ENCODE measurements at places on chromosomes 16 and 17.

- DNase-seq = peak; percentile 5
Observed at GRCh38 chr17:35795007-35795870, at the start of gene MMP28. Gene MMP28 (minus strand): TSS chr17:35795641. CDS start chr17:35795377, 264 bp downstream.

DNA sequence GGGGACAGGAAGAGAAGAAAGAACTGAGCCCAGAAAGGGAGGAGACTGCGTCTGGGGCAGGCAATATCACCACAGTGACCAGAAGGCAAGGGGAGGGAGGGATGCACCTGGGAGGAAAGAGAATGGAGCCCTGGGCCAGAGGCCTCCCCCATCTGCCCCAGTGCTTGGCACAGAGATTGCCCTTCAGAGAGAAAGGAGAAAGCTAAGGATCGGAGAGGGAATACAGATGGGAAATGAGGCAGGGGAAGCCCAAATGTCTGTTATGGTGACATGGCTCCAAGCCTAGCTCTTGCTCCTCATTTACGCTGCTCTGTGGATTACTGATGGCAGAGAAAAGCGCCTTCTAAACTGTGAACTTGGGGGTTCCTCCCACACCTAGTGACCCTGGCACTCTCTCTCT lies 47.2 kb downstream of the PIPOX start:
- DNase-seq = no peak

GRCh38 chr16:12084436-12084835 lies 107.9 kb downstream of the SNX29 start:
- DNase-seq = no peak

DNA sequence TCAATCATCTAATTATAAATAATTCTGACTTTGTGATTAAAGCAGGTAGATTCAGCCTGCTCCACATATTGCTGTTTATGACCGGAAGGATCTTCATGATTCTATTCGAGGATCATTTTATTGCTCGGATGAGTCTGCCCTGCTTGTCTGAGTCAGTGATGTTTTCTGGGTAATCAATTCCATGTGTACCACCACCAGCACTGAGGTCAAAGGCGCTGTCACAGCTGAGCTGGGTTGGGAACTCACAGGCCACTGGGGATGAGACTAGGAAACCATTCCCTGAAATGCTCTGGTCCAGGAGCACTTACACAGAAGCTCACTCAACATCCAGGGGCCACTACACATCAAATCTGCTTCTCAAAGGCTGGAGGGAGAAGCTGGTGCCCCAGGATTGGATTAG lies 30.4 kb upstream of the ERN1 start:
- no peak for DNase-seq

DNA sequence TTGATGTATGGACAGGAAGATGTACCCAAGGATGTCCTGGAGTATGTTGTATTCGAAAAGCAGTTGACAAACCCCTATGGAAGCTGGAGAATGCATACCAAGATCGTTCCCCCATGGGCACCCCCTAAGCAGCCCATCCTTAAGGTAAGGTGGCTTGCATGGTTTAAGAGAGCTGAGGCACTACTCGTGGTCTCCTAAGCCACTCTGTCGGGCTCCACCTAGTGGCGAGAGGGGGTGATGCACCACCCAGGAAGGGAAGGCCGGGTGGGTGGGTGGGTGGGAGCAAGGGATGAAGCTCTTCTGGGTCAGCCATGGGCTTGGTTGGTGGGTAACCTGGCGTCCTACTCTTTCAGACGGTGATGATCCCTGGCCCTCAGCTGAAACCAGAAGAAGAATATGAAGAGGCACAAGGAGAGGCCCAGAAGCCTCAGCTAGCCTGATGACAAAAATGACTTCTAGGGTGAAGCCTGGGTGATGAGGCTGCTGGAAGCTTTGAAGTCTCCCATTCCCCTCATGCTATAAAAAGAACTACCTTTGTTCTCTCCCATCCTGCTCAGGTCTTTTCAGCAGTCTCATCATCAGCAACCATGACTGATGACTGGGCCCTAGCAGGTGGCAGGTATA lies 21.5 kb downstream of the GPR179 start:
- peak; percentile 69 for DNase-seq

DNA sequence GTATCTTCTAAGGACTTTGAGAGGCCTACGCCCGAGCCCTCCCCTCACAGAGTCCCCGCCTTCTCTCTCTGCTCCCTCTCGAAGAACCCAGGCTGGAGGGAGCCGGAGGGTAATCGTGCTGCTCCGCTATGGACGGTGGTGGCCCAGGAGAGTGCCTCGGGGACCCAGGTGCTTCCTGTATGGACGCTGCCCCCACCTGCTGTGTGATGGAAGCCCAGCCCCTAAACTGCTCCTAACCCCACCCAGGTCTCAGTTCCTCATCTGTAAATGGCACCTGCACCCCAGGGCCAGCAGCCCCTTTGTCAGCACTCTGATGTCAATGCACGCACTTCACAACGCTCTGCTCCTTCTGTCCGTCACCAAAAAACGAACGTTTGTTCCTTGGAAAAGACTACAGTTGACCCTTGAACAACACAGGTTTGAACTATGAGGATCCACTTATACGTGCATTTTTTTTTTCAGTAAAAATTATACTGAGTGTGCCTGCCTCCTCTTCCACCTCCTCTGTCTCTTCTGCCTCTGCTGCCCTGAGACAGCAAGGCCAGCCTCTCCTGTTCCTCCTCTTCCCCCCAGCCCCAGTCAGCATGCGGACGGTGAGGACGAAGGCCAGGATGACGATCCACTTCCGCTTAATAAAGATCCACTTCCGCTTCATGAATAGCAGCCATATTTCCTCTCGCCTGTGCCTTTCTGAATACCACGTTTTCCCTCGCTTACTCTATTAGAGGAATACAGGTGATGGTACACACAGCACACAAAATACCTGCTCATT lies 118.3 kb downstream of the BANP start:
- no peak for DNase-seq

DNA sequence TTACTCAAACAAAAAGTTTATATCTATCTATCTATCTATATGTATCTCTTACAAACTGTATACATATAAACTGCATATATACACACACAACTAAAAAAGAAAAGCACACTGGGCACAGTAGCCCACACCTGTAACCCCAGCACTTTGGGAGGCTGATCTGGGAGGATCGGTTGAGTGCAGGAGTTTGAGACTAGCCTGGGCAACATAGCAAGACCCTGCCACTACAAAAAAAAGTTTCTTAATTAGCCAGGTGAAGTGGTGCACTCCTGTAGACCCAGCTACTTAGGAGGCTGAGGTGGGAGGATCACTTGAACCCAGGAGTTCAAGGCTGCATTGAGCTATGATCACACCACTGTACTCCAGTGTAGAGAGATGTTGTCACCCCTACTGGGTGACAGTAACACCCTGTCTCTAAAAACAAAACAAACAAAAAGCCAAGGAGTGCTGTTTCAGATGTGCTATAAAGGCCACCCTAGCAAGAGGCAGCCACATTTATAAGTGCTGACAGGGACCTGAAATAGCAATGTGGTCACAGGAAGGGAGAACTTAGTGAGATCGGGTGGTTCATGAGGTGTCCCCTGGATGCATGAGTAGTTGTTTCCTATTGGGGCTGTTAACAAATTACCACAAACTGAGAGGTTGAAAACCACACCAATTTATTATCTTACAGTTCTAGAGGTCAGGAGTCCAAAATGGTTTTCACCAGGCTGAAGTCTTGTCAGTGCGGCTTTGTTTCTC lies 4.8 kb downstream of the CD2BP2 start:
- DNase-seq = peak; percentile 76

DNA sequence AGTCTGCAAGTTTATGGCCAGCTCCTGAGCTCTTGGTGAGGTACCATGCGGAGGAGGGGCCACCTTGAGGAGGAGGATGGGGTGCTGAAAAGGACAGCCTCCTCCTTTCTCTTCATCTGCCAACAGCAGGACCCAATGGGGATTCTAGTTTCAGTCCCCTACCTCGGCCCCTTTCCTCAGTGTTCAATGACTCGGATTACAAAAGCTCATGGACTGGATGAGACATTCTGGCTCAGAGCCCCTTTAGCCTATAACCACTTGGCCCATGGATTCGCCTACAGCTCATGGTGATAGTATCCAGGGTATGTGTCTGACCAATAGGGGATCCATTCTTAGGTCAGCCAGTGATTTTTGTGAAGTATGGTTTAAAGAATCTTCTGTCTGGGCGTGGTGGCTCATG lies 8.5 kb upstream of the PIK3R6 start:
- no peak for DNase-seq

DNA sequence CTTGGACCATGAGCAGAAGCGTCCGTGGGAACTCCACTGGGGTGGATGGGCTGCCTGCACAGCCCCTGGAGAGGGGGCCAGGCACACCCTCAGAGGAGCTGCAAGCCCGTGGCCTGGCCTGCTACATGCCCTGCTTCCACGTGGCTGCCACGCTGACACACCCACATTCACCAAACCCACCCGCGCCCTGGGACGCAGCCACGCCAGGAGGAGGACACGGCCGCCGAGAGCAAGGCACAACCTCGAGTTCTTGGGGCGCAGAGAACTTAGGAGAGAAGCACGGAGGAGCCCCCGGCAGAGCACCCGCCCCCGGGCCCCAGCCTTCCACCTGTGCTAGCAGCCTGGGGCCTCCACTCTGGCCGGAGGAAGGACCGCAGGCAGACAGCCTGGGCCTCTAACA lies 18.8 kb downstream of the CASKIN1 start:
- no peak for DNase-seq

DNA sequence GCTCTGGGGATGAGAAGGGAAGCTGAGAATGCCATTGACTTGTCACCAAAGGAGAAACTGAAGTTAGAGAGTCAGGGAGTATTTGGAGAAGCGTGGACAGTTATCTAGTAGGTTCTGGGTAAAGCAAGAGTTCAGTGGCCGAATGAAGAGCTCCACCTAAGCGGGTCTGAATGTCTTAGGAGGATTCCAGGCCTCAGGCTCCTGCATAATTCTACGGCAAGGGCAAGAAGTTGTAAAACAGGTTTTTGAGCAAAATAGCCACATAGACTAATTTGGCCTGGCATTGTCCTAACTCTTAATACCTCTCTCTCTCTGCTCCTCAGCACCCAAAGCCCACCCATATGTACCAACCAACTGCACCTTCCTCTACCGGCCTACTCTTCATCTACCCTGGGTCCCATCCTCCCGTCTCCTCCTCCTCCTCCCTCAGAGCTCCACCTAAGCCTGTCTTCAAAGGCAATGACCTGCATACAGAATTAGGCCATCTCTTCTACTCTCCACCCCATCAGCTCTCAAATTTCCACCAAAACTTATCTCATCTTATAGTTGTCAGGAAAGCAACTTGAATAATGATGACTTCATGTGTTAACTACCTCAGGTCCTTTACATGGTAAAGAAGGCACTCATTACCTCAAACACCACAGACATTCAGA lies 42.0 kb upstream of the KCNJ2 start:
- no peak for DNase-seq

GRCh38 chr17:64066716-64067115 lies 46.3 kb upstream of the ICAM2 start:
- DNase-seq = peak; percentile 54

DNA sequence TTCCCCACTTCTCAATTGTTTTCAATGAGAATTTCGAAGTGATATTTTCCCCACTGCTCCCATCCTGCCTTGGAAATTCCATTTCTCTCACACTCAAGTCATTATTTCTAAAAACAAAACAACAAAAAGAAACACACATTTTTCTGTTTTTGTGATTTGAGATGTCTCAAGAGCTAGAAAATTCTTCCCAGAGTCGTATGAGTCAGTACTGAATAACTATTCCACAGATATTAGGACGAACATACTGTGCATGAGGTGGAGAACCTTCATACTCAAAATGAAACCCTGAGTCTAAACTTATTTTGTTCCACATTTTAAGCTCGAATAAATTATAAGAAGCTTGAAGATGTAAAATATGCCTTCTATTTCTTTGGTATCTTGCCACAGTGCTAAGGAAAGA lies 204.6 kb downstream of the SLC39A11 start:
- DNase-seq = no peak

DNA sequence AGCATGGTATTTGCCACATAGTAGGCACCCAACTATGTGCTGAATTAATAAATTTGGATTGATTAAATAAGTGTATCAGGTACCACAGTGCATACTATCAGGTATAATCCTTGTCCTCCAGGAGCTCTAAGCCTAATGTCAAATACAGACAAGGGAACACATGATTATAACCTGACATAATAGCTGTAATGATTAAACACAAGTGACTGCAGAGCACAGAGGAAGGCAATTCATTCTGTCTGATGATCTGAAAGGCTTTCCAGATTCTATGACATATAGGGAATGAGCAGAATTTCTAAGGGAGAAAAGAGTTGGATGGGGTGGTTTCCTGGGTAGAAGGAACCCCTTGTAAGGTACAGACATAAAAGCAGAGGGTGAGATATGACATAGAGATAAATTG lies 273.5 kb downstream of the KIF2B start:
- no peak for DNase-seq

DNA sequence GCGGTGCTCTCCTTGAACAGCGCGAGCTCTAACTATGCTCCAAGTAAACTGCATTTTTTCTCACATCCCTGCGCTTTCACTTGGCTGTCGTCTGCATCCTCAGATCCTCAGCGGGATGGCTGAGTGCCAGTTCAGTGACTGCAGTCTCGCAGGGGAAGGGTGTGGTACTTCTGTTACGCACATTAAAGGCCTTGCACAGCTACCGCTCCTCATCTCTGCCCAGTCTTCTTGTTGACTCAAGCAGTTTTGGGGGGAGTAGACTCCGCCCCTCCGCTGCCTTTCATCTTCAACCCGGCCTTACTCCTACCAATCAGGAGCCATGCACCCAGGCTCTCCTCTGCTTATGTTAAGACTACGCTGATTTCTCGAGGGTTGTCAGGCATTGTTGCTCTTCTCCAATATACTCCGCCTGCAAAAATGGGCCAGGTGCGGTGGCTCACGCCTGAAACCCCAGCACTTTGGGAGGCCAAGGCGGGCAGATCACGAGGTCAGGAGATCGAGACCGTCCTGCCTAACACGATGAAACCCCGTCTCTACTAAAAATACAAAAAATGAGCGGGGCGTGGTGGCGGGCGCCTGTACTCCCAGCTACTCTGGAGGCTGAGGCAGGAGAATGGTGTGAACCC lies 10.0 kb downstream of the ATP5PD start:
- DNase-seq = peak; percentile 76

DNA sequence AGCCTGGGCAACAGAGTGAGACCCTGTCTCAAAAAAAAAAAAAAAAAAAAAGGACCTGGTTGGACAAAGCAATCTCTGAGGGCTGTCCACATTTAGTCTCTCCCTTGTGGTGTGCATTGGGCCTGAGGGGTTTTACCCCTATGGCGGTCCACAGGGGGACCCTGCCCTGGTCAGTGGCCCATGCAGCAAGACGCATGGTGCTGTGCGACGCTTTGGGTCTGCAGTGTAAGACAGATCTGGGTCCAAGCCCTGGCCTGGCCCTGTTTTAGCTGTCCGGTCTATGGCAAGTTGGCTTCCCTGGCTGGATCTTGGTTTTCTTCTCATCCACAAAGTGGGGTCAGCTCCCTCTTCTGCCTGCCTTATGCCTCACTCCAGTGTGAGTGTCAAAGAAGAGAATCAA lies 123.2 kb upstream of the NLRP1 start:
- DNase-seq = no peak

DNA sequence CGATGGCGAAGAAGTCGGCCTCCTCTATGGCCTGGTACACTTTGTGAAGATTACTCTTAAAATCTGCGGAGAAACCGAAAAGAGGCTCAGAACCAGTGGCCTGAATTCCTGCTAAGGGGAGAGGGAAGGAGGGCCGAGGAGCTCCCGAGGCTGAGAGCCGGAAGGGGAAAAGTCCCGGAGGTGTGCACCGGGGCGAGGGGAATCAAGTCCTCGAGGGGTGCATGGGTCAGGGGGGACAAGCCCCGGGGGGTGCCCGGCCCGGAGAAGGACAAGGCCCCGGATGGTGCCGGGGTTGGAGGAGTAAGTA lies 495 bp downstream of the PARN start:
- DNase-seq = peak; percentile 24

- DNase-seq = no peak
Observed at GRCh38 chr17:72122765-72123529, 2.1 kb downstream of the SOX9 start.
